8988T (cell line): ENCODE measurements at places on chromosomes 16 and 17.

- no peak for DNase-seq
These were observed 23.4 kb downstream of the ADAT1 start for GRCh38 chr16:75599452-75600277.

DNA sequence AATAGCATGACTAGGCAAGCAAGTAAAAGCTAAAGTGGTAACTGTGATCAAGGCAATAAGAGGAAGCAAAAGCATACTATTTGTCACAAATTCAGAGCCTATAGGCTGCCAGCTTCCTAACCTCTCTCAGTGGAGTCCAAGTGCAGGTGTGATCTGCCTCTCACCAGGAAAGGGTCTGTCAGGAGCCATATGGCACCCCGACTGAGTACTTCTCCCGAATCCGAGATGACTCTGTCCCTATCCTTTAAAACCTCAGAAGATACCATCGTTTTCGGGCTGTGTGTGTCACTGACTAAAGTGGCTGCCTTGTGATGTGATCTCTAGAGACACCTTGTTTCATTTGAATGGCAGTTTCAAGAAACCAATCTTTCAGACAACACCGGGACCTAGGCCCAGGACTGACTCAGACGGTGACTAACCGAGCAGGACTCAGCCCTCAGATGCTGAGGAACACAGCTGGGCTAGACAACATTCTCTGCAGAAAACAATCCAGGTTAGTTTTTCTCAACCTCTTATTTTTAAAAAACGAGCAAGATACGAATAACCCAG, 63.6 kb downstream of the SMG6 start:
- DNase-seq: peak; percentile 31

- DNase-seq: no peak
These were observed 13.3 kb downstream of the SAP30BP start for GRCh38 chr17:75680431-75680830.

- DNase-seq: no peak
These were observed 82.3 kb downstream of the SDR42E1 start for GRCh38 chr16:81928975-81929374.

- no peak for DNase-seq
These were observed 111.1 kb downstream of the SDK2 start for GRCh38 chr17:73533127-73533526.

- DNase-seq: no peak
These were observed 35.5 kb downstream of the SOST start for GRCh38 chr17:43722870-43723665.

GRCh38 chr17:68734931-68735330, 133.8 kb upstream of the FAM20A start:
- DNase-seq: no peak

DNA sequence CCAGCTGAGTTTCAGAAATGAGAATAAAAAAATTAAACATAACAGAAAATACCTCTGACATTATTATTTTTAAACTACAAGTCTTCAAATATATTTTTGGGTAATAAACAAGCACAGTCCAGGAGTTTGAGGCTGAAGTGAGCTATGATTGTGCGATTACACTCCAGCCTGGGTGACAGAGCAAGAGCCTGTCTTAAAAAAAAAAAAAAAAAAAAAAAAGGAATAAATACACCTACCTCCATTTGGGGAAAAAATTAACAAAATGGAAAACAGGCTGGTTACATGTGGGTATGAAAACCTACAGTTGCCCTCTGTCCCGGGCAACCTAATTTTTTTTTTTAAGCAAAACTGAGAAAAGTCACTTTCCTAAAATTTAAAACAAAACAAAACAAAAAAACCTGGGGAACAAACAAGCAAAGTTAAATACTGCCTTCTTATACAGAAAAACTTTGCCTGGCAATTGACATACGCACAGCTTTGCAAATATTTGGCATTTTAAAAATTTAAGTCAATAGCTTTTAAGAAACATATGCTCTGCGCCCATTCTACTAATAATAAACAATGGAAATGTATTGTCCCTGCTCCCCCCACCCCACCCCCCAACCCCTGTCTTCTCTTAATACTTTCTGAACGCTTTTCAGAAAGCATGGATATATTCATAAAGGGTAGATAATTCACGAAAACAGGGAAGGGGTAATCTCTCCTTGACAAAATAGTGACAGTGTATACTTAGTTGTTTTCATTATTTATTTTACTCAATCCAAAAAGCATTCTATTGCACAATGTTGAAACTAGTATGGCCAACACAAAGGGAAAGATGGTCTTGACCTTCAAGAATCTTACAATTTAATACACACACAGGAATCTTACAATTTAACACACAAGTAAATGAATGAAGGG, 81.3 kb downstream of the STH start:
- no peak for DNase-seq

- no peak for DNase-seq
These were observed 16.0 kb upstream of the SCNN1B start for GRCh38 chr16:23286131-23286532.

GRCh38 chr16:83550183-83550569, 257.6 kb upstream of the HSBP1 start:
- no peak for DNase-seq

DNA sequence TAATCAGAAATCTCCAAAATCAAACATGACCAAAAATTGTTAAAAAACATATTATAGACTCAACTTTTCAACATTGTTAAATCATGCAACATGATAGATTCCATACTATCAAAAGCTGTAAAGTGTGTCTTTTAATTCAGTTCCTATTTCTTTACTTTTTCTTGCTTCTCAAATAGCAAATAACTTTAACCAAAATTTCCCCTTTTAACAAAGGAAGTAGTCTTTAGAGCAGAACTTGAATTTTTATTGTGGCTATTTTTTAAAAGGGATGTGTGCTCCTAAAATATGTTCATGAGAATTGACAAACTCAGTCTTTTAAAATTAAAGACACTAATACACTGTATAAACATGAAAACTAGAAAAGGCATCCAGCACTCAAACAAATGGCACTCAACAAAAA, 49.1 kb downstream of the SPAG9 start:
- DNase-seq: no peak

GRCh38 chr17:64638552-64639203, 23.4 kb downstream of the SMURF2 start:
- DNase-seq: no peak
